ENCODE measurements at places on chromosomes 2 and 18.
A peak's percentile ranks its signal among the peaks of the same experiment; 100 is the strongest.

GRCh38 chr18:48060970-48061369 is 130.5 kb upstream of the SMAD2 start:
- no peak for DNase-seq

GRCh38 chr2:149904352-149905175 is 317.0 kb upstream of the MMADHC start:
- no peak for DNase-seq

GRCh38 chr2:9342659-9343058 is 80.7 kb downstream of the ITGB1BP1 start:
- no peak for DNase-seq

- no peak for DNase-seq
These were observed 73.8 kb downstream of the TANC1 start for GRCh38 chr2:159042115-159042850.

GRCh38 chr2:3738454-3738853 is 35.1 kb downstream of the DCDC2C start:
- DNase-seq: no peak

DNA sequence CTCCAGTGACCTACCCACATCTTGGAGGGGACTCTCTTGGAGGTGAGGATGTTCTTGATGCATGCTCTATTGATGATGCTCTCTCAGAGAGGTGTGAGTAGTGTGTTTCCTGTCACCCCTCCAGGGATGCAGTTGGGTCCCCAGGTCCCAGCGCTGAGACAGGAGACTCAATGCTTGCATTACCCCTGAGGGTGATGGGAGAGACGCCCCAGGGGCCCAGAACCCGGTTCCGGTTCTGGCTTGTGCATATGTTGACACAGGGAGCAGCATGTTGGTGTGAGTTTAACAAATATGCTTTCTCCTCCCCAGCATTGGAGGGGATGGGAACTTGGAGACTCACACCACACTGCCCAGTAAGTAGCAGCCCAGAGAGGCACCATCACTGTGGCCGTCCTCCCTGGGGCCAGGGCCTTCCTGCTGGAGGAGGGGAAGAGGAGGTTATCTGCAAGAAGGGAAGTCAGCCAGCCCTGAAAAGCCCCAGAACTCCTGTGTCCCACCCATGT is 124.5 kb downstream of the PLB1 start:
- DNase-seq: no peak

DNA sequence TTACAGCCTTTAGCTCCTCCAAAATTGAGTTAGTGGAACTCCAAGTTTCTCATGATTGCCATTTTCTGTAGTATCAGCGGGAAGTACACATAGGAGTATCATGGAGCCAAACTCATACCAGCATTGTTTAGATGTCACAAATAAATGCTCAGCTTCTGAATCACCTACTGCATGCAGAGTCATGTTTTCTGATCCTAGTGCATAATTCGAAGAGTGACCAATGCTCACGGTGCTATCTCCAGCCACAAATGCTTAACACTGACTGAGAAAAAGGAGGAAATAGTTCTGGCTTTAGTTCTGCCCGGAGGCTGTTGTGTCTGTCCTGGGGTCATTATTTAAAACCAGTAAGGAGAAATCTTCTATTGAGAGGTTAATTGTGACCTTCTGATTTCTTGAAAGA is 45.4 kb upstream of the LRATD1 start:
- DNase-seq: no peak

DNA sequence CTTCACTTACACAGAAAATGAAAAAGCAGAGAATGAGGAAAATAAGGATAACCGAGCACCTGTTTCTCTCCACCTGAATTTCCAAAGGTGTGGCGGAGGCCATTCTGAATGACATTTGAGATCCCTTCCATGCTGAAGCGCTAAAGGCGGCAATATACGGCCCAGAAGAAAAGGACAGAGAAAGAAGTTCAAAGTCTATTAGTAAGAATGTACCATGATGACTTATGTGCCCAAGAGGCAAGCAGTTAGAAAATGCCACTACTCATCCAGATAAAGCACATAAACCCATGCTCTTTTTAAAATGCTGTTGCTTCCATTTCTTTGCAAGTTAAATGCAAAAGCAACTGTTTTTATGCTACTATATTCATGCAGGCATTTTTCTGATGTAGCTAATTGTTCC is 37.2 kb downstream of the FEZ2 start:
- no peak for DNase-seq

DNA sequence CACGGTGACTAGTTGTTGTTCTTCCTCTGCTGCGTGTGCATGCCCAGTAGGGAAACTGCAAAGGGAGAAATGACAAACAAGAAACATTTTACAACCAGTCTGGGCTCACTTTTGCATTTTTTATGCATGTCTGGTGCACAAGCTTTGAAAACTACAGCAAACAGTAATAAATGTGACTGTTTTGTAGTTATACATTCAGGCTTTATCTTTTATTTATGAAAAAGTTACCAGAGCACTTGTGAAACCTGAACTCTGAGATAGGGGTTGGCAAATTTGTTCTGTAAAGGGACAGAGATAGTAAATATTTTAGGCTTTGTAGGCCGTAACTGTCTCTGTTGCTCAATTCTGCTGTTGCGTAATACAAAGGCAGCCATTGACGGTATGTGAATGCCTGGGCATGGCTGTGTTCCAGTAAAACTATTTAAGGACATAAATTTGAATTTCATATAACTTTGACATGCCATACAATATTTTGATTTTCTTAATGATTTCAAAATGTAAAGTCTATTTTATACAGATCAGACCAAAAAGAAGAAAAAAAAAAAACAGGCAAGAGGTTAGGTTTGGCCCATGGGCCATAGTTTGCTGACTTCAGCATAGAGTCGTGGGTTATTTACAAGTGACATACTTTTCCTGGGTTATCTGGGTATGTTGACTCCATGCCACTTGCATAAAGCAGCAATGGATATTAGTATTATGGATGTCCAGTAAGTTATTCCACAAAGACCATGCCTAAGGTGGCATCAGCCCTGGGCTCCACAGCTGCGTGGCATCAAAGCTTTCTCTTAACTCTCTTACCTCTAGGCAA is 53.6 kb upstream of the EML6 start:
- DNase-seq: no peak

DNA sequence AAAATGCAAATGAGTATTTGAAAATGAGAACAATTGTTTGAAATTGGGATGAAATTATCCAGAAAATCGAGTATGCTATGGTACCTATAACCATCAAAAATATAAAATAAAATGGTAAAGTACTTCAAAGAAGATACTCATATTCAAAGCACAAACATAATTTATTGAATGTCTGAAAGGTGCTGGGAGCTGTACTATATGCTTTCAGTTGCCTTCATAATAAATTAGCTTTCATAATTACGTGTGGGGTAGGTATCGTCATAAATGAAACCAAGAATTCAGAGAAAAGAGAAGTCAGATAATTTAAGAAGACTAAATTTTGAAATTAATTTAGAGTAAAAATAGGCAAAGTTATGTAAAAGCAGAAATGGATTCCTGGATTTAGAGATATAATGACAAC is 721.9 kb upstream of the ACVR2A start:
- no peak for DNase-seq

- DNase-seq: no peak
These were observed 235.8 kb downstream of the MREG start for GRCh38 chr2:215777465-215778044.

GRCh38 chr2:182642328-182642727 is 73.7 kb upstream of the DNAJC10 start:
- no peak for DNase-seq

DNA sequence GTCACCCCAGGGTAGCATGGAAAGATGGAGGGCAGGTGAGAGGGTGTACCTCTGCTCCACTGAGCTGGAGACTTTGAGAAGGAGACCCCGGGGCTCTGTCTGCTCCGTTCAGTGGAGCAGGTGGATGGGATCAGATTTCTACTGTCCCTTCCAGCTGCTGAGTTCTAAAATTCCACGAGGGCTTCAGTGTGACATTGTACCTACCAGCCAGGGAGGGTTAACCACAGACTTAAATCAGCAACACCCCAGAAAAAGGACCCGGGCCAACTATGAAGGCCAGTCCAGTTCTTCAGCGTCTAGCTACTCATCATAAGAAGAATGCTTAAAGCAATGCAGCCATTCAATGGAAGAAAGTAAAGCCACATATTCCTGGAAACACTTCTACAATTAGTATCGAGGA is 23.8 kb downstream of the STAT1 start:
- no peak for DNase-seq

DNA sequence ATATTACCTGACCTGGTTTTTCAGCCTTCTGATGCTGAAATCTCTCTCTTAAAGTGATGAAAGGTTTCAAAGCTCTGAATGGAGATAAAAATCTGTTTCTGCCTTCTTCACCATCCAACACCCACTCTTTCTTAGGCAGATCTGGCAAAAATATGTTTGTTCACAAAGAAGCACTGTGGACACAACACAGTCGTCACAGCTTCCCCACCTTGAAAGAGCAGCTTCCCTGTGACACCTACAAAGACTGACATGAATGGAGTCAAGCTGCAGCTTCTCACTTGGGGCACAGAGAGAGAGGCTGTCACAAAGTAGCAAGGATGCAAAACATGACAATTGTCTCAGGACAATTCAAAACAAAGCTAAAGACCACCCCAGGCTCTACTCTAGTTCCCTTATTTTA is 86.5 kb downstream of the ICOS start:
- DNase-seq: no peak

- DNase-seq: no peak
These were observed 218.6 kb downstream of the TCF4 start for GRCh38 chr18:55369346-55369745.

GRCh38 chr2:63163161-63163820 is 112.7 kb downstream of the OTX1 start:
- DNase-seq: no peak

- DNase-seq: no peak
These were observed 46.4 kb downstream of the BMP10 start for GRCh38 chr2:68824831-68825230.

DNA sequence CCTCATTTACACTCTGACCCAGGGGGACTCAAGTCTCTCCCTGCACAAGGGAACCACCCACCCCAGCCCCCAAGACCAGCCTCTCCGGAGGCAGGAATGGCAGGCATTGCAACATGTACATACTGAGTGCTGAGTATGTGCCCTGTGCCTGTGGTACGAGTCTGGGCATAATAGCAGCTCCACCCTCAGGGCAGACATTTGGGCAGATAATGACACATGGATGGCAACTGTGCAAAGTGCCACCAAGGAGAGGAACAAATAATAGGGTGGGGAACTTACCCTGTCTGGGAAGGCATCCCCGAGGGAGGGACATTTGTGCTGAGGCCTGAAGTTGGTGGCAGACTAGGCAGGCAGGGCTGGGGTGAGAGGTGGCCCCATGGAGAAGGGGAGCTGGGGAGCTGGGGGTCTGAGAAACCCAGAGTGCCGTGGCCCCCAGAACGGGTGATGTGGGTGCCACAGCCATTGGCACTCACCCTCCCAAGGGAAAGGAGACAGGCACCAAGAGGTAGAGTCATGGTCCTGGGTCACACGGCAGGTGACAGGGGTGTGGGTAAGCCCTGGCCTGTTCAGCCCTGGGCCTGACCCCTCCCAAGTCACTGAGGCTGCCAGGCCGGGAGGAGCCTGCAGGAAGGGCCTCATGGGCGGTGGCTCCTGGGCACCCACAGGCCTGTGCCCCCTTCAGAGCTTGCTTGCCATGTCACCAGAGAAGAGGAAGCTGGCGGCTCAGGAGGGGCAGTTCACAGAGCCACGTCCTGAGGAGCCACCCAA is 15.7 kb upstream of the GPR17 start:
- no peak for DNase-seq

DNA sequence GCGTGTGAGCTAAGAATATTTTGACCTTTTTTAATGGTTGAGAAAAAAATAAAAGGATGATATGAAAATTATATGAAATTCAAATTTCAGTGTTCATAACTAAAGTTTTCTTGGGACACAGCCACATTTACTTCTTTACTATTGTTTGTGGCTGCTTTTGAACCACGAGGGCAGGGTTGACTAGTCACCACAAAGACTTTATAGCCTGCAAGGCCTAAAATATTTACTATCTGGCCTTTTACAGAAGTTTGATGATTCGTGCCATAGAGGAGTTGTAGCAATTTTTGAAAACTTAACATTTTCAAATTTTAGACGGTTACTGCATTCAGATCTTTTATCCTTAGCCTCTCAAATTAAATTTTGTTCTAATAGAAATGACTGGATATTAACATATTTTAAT is 69.9 kb downstream of the LIMS1 start:
- no peak for DNase-seq

GRCh38 chr2:203710226-203710625 is 3.8 kb downstream of the CD28 start:
- DNase-seq: no peak

GRCh38 chr2:233080836-233081229 is 20.7 kb downstream of the INPP5D start:
- DNase-seq: peak; percentile 73

DNA sequence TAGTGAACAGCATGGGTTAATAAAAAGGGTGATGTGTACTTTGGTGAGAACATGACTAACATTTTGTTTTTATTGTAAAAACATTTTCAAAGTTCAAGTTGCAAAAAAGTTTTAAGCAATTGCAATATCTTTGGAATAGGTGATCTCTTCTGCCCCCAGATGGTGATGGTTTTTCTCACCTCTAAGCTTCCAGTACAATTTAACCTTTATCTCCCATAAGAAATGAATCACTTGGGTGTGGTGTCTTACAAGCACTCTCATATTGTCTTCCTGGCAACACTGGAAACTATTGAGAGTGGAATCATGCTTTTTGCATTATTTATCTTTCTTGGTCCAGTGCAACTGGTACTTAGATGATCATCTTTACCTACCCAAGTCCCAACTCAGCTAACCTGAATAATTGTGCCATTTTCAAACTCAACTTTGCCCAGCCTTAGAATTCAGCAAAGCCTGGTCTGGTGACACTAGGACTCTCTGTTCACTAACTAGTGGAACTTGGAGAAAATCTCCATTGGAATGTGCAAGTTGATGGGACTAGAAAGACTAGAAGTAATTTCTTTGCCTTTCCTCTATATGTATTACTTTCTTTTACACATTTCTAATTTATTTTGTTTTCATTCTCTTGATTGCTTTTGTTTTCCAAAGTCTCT is 964.7 kb upstream of the ZEB2 start:
- no peak for DNase-seq

- no peak for DNase-seq
These were observed 57.5 kb upstream of the FN1 start for GRCh38 chr2:215493376-215493775.

- no peak for DNase-seq
These were observed 734.2 kb upstream of the SALL3 start for GRCh38 chr18:78245451-78245850.

- no peak for DNase-seq
These were observed 59.5 kb downstream of the TNFRSF11A start for GRCh38 chr18:62384610-62385097.

DNA sequence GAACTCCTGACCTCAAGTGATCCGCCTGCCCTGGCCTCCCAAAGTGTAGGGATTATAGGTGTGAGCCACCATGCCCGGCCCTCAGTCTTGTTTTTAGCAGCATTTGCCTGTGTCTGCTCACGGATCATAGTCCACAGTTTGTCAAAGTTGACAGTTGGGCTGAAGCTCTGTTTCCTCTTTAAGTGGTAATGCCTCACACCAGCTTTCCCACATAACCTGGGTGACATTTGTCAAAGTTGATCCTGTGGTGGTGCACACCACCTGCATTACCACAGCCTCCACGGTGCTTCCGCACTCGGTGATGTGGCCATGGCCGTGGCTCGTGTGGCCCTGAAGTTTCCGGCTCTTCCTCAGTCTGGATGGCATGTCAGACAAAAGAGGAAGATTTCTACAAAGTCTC is 27.1 kb downstream of the RAB31 start:
- peak; percentile 83 for DNase-seq
